Cortex of kidney (tissue), 1 donor: ENCODE measurements at places on chromosomes 16 and 17.

- DNase-seq = no peak
Observed at GRCh38 chr17:62064791-62065563, at the start of gene MED13. MED13 (minus strand) TSS chr17:62065278; CDS start chr17:62065205, 73 bp downstream.

GRCh38 chr17:59366773-59367656 is 35.6 kb downstream of the YPEL2 start:
- no peak for DNase-seq

DNA sequence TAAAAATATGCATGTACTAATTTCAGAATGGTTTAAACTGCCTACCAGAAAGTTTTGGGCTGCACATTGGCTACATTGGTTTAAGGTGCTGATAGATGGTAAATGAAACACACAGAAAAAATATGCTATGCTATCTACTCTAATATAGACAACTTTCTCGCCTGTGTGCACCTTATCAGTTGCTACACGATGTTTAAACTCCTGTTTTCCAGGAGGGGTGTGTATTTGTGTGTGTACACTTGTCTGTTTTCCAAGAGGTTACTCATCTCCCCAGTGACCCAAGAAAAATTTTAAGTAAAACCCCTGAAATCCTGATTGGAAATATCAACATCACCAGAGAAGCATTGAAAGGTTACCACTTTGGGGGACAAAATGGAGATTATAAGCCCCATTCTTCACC is 21.6 kb upstream of the PSMC5 start:
- DNase-seq = no peak

- DNase-seq = no peak
Observed at GRCh38 chr16:88533381-88533917, 36.8 kb upstream of the ZC3H18 start.

- DNase-seq = no peak
Observed at GRCh38 chr17:42313773-42314566, 25.7 kb downstream of the STAT5A start.

- no peak for DNase-seq
Observed at GRCh38 chr17:7590743-7591142, 849 bp upstream of the SOX15 start.

DNA sequence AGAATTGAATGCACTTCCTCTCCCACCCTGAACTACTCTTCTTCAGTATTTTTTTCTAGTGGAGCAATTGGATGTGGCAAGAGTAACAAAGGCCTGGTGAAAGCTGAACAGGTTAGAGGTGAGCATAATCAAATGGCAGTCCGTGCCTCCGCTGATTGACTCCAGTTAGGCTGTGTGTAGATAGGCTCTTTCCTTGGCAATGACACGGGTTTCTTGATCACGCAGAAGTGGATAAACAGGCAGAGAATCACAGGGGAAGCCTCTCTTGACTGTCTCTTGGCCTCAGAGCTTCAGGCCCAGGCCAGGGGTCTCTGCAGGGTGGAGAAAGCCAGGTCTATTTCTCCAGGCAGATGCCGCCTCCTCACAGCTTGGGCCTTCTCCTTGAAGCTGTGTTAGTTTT is 4.2 kb downstream of the CD300LB start:
- DNase-seq = no peak
